Naive thymus-derived CD8-positive, alpha-beta T cell (primary cell): ENCODE measurements at places on chromosomes 16 and 17. TPM values are rescaled to one million over a fixed set of nuclear protein-coding genes. Genes with fewer than 3 reads are reported as not detected.

C17orf78 gene
- polyA plus RNA-seq, result not detected

GRCh38 chr16:22727285-22728166, 86.4 kb upstream of the HS3ST2 start:
- H3K4me3 ChIP-seq, result no peak overlapping the region
- no peaks in the 10 kb centered on the region for H3K4me1 ChIP-seq
- H3K27me3 ChIP-seq, result peaks cover 19% of the 10 kb centered on the region
- no peak for DNase-seq

TBC1D16 gene
- polyA plus RNA-seq, result 0.50 TPM

- no peak overlapping the region for H3K4me3 ChIP-seq
- DNase-seq, result no peak
- H3K36me3 ChIP-seq, result no peaks in the 10 kb centered on the region
- H3K27ac ChIP-seq, result no peak overlapping the region
- no peaks in the 10 kb centered on the region for H3K27me3 ChIP-seq
Measured at GRCh38 chr17:27535178-27535928, 79.1 kb downstream of the KSR1 start.

- no peaks in the 10 kb centered on the region for H3K36me3 ChIP-seq
- H3K27me3 ChIP-seq, result peaks cover 9% of the 10 kb centered on the region
- DNase-seq, result no peak
- no peak overlapping the region for H3K4me3 ChIP-seq
Measured at GRCh38 chr17:38328620-38329019, 15.1 kb downstream of the GPR179 start.

DNA sequence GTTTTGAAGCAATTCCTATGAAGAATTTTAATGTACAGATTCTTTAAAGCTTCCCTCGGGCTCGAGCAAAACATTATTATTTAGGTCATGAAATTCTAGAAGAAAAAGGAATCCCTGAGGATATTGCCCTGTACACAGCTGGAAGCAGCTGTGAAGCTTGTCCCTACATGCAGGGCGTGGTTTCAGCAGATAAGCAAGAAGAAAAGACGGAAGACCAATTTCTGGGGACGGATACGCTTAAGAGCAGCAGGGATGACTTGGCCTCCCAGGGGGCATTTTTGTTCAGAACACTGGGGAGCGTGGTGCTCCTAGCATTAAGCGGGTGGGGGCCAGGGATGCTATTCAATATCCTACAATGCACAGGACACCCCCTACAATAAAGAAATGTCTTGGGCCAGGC, 34.3 kb downstream of the LITAF start:
- peaks cover 97% of the 10 kb centered on the region for H3K36me3 ChIP-seq
- no peak for DNase-seq
- H3K27me3 ChIP-seq, result no peaks in the 10 kb centered on the region
- H3K4me3 ChIP-seq, result no peak overlapping the region

PLD6 gene
- polyA plus RNA-seq, result 9.8 TPM

DNA sequence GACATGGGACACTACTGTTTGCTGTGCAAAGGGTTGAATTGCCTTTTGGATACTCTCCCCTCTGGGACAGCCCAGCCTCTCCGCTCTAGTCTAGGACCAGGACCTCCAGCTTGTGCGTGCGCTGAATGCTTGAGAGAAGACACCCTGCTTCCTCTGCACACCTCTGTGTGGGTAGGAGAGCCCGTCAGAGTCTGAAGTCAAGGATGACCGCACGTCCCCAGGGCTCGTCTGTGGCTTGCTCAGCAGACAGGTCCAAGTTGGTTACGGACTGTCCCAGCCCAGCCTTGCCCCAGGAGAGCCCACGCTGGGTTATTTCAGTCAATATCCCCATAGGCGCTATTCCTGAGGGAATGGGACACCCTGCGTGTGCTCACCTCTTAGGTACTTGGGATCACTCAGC, 3.7 kb downstream of the C16orf89 start:
- H3K36me3 ChIP-seq, result no peaks in the 10 kb centered on the region
- H3K27ac ChIP-seq, result no peak overlapping the region
- H3K4me1 ChIP-seq, result no peaks in the 10 kb centered on the region

PRSS22 gene
- polyA plus RNA-seq, result not detected

- H3K36me3 ChIP-seq, result no peaks in the 10 kb centered on the region
- no peak overlapping the region for H3K27ac ChIP-seq
- peaks cover 25% of the 10 kb centered on the region for H3K4me1 ChIP-seq
- no peaks in the 10 kb centered on the region for H3K27me3 ChIP-seq
Measured at GRCh38 chr16:11342021-11342855, 3.0 kb upstream of the RMI2 start.
